ENCODE measurements at places on chromosomes 2 and 18.

DNA sequence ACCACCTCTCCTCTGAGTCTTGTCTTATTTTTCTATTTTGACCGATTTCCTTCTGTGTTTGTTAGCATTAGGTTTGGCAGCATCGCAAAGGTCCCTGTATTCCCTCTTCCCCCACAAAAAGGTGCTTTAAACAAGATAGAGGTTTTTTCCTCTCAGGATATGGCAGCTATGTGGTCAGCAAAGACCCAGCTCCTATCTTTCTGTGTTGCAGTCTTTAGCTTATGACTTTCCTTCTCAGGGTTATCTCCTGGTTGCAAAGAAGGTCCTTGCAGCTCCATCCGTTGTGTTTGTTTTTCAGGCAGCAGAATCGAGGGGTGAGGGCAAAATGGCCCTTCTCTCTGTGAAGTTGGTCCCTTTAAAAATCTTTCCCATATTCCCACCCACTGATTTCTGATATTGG, 38.4 kb downstream of the GALNT1 start:
- no peaks in the 10 kb centered on the region for H3K36me3 ChIP-seq
- no peaks in the 10 kb centered on the region for H3K27me3 ChIP-seq
- peaks cover 39% of the 10 kb centered on the region for H3K4me1 ChIP-seq
- no peak for DNase-seq
- H3K4me3 ChIP-seq = no peak overlapping the region

DNA sequence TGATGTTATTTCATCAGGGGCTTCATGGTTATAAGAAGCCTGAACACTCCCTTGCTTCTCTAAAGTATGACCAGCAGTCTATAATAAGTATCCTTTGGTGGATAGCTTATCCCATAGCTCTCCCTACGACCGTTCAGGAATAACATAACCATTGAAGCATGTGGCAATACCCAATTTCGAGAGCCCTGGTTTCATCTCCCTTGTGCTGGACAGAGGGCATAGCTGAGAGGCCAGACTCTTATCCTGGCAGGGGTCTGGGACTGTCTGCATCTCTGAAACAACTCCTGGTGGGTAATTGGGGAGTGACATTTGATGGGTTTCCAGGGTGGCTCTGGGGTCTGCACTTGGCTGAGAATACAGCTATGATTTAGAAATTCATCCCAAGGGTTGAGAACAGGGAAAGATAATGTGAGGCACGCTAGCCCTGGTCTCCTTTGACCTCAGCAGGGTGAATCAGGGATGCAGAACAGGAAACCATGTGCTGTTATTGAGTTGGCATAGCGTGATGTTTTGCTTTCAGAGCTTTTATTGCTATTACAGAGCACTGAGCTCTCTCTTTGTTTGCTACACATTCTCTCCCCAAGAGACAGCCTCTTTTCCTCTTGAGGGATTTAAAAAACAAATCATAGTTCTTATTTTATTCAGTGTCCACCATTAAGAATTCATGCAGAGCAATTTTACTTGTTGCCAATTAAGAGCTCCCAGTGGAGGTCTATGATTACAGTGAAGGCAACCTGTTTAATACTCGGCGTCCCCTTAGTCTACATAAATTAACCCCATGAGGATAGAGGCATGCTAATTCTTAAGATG, 274.5 kb downstream of the NCKAP5 start:
- no peaks in the 10 kb centered on the region for H3K36me3 ChIP-seq
- no peaks in the 10 kb centered on the region for H3K27me3 ChIP-seq
- H3K4me3 ChIP-seq = no peak overlapping the region
- no peaks in the 10 kb centered on the region for H3K4me1 ChIP-seq

DNA sequence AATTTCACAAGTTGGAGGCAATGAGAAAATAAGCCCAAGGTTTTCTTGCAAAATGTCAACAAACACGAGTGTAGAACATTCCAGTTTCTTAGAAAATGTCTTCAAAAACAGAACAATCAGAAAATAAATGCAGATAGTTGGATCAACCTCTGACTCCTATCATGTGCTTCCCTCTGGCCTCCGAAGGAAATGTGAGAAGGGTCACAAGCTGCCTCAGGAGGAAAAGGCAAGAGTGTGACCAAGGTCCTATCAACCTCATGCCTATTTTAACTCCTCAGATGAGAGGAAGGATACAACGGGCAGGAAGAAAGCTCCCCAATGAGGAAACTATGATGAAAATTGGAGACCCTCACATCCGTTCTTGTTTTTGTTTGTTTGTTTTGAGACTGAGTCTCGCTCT, 7.9 kb downstream of the SCYGR5 start:
- H3K4me3 ChIP-seq = no peak overlapping the region
- no peak overlapping the region for H3K27ac ChIP-seq
- H3K27me3 ChIP-seq = peaks cover 4% of the 10 kb centered on the region
- H3K36me3 ChIP-seq = no peaks in the 10 kb centered on the region
- no peak for DNase-seq

DNA sequence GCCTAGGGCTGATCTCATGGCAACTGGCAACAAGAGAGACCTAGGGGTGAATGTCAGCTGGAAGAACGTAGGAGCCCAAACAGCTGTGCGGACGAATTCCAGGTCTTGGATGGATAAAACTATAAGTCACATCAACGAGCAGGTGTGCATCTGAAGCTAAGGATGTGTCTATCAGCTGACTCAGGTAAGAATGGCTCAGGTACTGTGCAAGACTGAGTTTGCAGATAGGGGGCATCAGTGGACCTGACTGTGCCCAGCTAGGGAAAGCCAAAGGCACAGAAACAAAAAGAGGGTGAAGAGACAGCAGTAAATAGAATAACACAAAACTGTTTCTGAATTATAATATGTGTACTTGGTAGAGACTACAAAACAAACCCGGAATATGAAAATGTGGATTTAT, 357.3 kb downstream of the ZEB2 start:
- peaks cover 5% of the 10 kb centered on the region for H3K4me1 ChIP-seq
- DNase-seq = peak; percentile 66

- peak overlapping the region; percentile 7 for H3K4me3 ChIP-seq
- DNase-seq = no peak
- H3K27ac ChIP-seq = peak overlapping the region; percentile 74
- H3K36me3 ChIP-seq = peaks cover 63% of the 10 kb centered on the region
- no peaks in the 10 kb centered on the region for H3K27me3 ChIP-seq
Observed at GRCh38 chr2:3578987-3579386, 3.9 kb downstream of the RPS7 start.

Data from activated naive CD4-positive, alpha-beta T cell treated with anti-CD3 and anti-CD28 coated beads for 36 hours (primary cell).